ENCODE measurements at places on chromosomes 13 and 19.

DNA sequence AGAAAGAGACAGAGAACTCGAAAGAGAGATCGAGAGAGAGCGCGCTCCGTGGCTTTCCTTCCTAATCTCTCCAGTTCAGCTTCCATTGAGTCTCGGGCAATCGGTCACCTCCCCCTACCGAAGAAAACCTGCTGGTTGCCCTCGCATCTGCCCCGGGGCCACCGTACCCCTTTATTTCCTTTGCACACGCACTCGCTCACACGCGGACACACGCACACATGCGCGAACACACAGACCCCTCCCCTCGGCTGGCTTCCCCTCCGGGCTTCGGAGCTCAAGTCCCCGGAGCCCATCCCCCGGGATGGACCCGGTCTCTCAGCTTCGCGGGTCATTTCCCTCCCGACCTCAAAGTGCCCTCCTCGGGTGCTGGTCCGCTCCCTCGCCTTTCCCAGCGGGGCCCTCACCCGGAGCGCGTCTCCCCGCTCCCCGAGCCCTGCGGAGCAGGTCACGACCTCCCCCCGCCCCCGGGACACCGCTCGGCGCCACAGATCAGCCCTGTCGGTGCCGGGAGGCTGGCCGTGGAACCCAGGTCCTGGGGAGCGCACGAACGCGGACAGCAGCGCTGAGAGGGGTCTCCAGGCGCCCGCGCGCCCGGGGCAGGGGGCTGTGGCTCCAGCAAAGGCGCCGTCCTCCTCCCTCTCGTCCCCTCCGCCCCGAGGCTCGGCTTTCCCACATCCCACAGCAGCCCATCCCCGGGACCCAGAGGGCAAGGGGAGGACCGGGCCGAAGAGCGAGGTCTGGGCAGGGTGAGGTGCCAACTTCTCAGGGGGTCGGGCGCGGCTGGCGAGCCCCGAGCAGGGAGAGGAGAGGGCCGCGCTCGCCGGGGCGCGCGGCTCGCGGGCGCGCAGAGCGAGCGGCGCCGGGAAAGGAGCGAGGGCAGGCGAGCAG, 1.8 kb downstream of the DACH1 start:
- DNase-seq, result no peak

- no peak for DNase-seq
Measured at GRCh38 chr19:21084343-21084742, 2.3 kb downstream of the ZNF714 start.

DNA sequence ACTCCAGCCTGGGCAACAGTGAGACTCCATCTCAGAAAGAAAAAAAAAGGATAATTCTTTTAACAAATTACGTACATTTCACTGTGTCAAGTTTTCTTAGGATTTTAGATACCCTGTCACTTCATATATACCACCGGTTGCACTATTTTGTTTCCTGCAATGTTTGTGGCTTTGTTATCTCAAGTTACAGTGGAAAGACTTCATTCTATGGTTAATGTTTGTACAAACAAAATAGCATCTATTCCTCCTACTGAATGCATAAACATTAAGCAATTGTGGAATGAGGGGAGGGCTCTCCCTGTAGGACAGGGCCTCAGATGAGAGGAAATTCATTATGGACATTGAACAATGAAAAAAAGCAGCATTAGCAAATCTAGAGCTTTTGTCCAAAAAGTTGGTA, 120.1 kb downstream of the DNAJC3 start:
- DNase-seq, result no peak

- no peak for DNase-seq
Measured at GRCh38 chr19:57165846-57166245, 1.4 kb downstream of the DUXA start.

DNA sequence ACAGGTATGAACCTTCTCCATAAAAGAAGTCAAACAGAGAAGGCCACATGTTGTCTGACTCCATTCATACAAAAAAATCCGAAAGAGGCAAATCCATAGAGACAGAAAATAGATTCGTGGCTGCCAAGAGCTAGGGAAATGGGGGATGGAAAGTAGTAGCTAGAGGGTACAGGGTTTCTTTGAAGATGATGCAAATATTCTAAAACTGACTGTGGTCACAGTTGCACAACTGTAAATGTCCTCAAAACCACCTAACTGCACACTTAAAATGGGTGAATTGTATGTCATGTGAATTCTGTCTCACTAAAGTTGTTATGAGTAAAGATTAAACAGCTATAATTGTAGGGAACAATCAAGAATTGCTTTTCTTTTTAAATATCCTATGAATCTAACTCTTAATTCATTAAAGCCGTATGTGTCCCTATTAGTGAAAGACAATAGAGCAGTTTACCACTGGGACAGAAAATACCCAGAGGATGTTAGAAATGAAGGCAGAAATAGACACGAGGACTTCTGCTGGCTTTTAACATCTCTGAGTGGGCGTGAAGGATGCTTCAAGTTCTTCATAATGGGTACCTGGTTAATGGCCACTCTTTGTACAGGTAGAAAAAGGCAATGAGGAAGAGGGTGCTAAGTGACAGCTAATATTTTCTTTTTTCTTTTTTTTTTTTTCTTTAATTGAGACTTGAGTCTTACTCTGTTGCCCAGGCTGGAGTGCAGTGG, 21.2 kb downstream of the INSR start:
- DNase-seq, result no peak

GRCh38 chr19:10332965-10333757, at the start of gene RAVER1:
TSS of gene RAVER1 (minus strand) at chr19:10333529. CDS start at chr19:10333507, 22 bp downstream.
- DNase-seq, result peak; percentile 97

All from stimulated activated naive CD4-positive, alpha-beta T cell treated with Interleukin-2 at 50 U/mL for 16 hours (primary cell).